ENCODE measurements at places on chromosomes 2 and 18.
A peak's percentile ranks its signal among the peaks of the same experiment; 100 is the strongest.

DNA sequence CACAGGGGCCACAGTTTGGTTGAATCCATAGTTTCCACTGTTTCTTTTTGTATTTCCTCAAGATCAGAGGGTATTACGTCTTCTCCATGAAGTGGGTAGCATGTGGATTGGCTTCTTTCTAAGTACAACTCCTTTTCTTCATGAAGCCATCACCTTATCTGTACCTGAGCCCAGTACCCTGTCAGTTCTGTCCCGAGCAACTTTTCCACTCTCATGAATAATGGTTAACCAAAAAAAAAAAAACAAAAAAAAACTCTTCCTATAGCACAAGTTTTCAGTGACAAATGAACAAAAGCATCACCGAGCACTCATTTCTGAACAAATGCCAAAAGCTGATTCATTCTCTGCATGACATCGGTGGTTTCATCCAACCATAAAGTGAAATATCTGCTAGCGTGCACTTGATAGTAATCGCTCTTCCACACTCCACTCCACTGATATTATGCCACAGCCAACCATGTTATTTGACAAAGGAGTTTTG lies 53.0 kb upstream of the CCDC150 start:
- peak; percentile 89 for DNase-seq

DNA sequence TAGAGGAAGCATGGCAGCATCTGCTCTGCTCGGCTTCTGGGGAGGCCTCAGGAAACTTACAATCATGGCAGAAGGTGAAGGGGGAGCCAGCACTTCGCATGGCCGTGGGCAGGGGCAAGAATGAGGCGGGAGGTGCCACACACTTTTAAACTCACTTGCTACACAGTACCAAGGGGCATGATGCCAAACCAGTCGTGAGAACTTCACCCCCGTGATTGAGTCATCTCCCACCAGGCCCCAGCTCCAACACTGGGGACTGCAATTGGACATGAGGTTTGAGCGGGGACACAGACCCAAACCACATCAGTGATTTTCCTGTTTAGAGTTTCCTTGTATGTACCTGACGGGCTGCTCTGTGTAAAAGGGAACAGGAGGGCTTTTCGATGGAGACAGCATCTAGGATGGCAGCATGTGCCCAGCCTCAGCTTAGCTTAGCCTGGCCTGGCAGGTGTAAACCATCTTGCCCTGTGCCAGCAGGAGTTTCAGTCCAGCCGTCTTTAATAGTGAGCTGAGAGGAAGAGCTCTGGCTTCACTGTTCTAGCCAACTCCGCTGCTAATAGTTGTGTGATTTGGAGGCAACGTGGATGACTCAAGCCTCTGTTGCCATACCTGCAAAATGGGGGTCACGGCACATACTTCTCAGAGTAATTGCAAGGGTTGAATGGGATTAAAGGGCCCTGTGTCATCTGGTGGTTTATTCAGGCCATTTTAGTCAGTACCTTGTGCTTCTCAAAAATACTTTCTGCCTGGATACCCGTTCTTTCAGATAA lies 101.8 kb downstream of the ASAP2 start:
- peak; percentile 73 for DNase-seq

- peak; percentile 75 for DNase-seq
Measured at GRCh38 chr2:39118786-39119499, 1.9 kb downstream of the SOS1 start.

DNA sequence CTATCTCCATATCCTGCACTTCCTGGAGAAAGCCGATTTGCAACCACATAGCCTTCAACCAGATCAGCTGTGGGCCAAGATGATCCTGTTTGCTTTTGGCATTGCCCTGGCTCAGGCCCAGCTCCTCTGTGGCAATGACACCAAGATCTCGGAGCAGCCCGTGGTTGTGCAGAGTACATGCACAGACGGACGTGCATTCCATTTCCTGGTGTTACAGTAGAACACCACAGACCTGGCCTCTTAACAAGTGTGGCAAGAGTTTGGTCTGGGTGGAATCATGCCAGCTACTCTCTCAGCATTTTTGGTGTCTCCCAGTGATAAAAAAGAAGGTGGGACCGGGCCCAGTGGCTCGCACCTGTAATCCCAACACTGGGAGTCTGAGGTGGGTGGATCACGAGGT lies 20.0 kb downstream of the MALT1 start:
- no peak for DNase-seq

DNA sequence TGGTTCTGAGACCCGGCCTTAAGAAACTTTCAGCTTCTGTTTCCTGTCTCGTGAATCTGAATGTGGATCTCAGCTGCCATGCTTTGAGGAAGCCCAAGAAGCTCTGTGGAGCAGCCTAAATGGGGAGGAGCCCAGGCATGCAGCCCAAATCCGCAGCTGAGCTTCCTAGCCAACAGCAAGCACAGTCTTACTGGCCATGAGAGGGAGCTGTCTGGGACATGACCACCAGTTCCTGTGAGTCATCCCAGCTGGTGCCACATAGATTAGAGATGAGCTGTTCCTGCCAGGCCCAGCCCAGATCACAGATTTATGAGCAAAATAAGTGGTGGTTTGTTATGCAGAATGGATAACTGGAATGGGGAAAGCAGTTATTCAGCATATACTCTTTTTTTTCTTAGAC lies 224.4 kb upstream of the APCDD1 start:
- peak; percentile 91 for DNase-seq

- no peak for DNase-seq
Measured at GRCh38 chr2:139059617-139060016, 279.4 kb upstream of the NXPH2 start.

DNA sequence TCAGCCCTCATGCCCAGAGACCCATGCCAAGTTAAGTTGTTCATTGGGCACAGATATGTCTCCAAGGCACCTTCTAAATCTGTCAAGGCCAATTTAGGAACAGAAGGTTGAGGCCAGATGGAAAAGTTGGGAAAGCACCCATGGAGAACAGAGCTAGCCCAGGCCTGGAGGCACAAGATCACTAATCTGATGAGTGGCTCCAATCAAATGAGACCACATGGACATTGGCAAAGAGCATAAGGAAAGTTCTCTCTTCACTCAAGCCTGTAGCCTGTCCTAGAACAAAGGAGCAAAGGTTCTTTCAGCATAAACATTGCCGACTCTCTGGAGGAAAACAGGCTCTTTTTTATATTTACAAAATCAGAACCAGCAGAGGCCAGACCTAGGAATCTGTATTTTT lies 154.8 kb downstream of the RNF152 start:
- no peak for DNase-seq

DNA sequence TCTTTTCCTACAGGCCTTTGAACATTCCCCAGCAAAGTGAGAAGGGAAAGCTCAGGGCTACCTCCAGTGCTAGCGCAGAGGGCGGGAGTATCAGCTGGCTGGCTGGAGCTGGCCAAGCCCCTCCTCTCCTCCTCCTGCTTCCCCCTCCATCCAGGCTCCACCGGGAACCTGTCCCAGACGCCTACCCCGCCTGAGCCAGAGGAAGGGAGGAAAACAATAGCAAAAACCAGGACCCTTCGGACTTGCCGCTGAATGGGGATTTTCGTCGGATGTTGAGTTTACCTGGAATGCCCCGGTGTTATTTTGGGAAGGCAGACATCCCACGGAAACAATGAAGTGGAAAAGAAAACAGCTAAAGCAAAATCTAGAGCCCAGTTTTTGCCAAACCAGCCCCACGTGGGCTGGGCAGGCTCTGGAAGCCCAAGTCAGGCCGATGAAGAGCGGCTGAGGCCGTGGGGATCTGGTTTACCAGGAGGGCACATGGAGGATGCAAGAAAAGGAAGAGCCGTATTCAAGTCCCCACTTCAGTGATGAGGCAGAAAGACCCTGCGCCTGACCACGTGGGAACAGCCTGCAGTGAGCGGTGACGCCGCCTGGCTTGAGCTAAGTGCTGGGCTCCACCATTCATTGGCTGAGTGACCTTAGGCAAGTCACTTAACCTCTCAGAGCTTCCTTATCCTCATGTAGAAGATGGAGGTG lies 100.4 kb upstream of the LCLAT1 start:
- peak; percentile 41 for DNase-seq

- DNase-seq: peak; percentile 31
Measured at GRCh38 chr2:170377500-170378207, 199.7 kb downstream of the MYO3B start.

DNA sequence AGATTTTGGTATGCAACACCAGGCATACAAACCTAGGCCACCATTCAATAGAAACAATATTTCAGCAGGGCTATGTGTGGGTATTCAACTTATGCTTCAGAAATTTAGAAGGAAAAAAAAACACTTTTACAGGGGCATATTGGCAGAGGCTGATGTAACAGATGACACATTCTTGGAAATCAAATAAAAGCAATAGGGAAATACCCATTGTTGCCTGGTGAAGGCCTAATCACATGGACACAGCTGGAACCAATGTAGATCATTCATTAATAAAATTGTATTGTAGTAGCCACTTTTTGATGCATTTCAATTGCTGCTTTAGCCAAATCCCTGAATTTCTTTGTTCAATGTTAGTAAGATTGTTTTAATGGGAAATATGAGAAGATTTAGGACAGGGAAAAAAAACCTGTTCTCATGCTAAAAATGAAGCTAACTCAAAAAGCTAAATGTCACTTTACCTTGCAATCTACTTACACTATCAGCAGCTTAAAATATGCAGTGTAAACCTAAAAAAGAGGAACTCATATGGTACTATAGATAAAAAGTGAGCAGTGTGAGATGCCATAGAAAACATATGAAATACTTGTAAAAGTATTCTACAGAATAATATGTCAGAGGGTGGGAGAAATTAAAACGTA lies 289.4 kb downstream of the ZEB2 start:
- DNase-seq: peak; percentile 57

DNA sequence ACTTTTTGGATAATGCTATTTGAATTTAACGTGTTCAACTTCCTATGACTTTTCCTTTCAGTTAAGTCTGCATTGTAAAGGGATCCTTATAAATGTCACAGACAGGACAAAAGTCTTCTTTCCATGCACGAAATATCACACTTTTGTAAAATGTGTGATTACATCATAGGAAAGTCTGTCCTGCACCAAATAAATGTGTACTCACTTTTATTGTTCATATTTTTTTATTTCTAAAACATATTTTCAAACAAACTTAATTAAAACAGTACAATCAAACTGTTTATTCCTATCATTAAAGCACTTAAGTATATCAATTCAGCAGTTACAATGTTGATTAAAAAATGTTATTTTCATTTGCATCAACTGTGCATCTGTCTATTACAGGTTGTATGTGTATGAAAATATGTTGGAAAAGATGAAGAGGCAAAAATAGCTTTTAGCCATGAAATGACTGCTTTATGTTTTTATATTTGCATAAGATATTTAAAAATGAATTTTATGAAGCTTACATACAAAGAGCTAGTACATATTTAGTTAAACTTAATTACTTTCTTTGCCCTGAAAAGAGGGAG lies 105.6 kb downstream of the CSRNP3 start:
- DNase-seq: no peak

GRCh38 chr2:217711188-217711587 lies 291.6 kb downstream of the TNS1 start:
- peak; percentile 45 for DNase-seq

- no peak for DNase-seq
Measured at GRCh38 chr2:222433332-222434173, 9.2 kb downstream of the SGPP2 start.

DNA sequence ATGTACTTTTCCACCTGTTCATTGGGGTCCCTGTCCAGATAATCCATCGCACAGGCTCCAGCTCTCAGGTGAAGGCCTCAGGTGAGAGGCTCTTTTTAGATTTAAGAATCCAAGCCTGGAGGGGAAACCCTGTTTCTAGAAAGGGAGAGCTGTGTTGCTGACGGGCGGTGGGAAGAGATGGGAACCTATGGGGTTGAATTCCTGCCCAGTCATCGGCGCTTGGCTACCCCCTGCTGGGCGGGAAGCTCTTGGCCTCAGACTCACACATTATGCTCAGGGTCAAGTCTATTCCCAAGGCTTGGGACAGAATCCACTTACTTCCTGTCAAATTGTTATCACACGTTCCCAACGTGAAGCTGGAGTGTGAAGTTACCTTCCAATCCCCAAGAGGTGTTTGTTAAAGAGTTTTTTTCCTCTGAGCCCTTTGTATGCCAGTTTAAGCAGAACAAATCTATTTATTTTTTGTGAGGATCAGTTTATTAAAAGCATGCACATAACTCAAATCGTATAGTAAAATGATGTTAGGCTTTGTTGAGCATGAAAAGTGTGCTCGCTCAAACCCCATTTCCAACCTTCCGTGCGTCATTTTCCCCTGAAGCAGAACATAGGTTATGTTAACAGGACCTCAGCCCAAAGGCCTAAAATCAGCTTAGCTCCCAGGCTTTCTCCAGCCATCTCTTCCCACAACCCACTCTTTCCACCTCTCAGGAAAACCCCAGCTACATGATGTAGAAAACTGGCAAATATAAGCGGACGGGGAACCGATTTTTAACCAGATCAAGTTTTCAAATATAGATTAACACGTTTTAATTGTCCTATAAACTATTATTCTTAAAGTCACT lies 181.7 kb upstream of the ETAA1 start:
- peak; percentile 41 for DNase-seq

GRCh38 chr18:35637227-35637626 lies 55.7 kb downstream of the GALNT1 start:
- no peak for DNase-seq

- no peak for DNase-seq
Measured at GRCh38 chr2:192940767-192941166, 746.0 kb upstream of the TMEFF2 start.

- no peak for DNase-seq
Measured at GRCh38 chr2:10924441-10924840, 12.7 kb downstream of the KCNF1 start.

- DNase-seq: no peak
Measured at GRCh38 chr2:73970141-73970803, 14.4 kb upstream of the TET3 start.

DNA sequence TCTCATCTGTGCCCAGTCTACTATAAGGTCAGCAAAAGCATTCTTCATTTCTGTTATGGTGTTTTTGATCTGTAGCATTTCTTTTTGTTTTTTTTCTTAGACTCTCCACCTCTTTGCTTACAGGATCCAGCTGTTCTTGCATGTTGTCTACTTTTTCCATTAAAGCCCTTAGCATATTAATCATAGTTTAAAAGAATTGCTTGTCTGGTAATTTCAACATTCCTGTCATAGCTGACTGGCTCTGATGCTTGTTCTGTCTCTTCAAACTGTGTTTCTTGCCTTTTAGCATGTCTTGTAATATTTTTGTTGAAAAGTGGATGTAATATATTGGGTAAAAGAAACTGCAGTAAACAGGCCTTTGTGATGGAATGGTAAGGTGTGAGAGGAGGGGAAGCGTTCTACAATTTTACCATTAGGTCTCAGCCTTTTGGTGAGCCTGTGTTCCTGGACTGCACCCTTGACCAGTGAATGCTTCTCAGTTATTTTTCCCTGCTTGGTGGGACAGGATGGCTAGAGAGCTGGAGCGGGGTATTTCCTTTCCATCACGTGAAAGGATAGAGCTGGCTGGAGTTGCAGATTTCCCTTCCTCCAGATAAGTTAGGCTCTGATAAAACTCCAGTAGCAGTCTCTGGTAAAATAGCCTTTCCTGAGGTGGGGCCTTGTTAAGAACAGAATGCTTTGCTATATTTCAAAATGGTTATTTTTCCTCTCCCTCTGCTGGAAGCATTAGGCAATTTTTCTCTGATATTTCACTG lies 65.4 kb downstream of the PLA2R1 start:
- DNase-seq: peak; percentile 51

- no peak for DNase-seq
Measured at GRCh38 chr2:102895376-102895775, 133.5 kb downstream of the TMEM182 start.

Data from GM23248 (cell line).